NCI-H2171 (cell line): ENCODE measurements at places on chromosomes 5 and 9.
A peak's percentile ranks its signal among the peaks of the same experiment; 100 is the strongest.

- no peak for DNase-seq
Observed at GRCh38 chr9:131656356-131657036, 83.4 kb downstream of the RAPGEF1 start.

DNA sequence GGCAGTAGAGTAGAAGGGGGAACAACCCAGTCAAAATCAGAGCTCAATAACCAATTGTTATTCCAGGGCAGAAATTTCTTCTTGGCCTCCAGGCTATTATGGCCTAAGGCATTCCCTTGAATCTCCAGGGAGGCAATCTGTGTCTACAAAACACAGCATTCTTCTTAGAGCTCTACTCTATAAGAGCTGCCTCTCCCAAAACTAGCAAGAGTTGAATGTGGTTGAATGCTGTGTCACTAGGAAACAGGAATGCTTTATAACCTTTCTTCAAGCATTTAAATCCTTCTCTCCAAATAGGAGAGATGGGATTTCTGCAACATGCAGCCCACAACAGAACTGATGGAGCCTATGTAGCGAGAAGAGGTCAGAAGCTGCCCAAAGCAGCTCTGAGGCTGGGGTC lies 97.1 kb upstream of the APC start:
- DNase-seq = no peak

GRCh38 chr5:36397901-36398536 lies 96.3 kb upstream of the RANBP3L start:
- DNase-seq = no peak

DNA sequence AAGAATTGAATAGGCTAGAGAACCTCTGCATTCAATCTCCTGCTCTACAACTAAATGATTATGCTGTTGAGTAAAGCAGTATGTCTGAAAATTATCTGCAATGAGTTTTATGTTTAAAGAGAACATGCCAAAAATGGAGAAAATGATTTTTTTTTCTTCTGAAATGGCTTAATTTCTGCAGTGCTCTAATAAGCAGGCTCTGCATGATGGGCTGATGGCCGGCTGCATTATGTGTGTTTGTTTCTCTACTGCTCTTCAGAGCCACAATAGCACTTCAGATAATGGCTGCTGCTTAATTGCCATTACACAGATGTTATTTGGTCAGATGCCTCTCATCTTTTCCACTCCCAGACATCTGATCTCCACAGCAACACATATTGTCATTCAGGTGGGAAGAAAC lies 286.4 kb upstream of the DMAC1 start:
- DNase-seq = peak; percentile 6

DNA sequence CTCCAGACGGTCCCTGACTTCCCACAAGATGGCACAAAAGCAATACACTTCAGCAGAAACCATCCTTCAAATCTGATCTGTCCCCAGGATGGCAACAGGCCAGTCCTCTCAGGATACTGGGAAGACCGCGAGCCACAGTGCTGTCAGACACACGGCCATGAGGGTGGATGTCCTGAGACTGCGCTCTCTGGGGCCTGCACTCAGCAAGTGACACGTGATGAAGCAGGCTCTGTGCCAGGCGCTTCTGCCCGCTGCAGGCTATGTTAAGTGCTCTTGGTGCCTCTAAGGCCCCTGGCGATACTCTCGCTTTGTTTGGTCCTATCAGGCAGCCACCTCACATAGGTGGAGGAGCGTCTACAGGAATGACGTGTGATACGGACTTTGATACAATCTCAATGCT lies 7.1 kb downstream of the BRD9 start:
- no peak for DNase-seq

DNA sequence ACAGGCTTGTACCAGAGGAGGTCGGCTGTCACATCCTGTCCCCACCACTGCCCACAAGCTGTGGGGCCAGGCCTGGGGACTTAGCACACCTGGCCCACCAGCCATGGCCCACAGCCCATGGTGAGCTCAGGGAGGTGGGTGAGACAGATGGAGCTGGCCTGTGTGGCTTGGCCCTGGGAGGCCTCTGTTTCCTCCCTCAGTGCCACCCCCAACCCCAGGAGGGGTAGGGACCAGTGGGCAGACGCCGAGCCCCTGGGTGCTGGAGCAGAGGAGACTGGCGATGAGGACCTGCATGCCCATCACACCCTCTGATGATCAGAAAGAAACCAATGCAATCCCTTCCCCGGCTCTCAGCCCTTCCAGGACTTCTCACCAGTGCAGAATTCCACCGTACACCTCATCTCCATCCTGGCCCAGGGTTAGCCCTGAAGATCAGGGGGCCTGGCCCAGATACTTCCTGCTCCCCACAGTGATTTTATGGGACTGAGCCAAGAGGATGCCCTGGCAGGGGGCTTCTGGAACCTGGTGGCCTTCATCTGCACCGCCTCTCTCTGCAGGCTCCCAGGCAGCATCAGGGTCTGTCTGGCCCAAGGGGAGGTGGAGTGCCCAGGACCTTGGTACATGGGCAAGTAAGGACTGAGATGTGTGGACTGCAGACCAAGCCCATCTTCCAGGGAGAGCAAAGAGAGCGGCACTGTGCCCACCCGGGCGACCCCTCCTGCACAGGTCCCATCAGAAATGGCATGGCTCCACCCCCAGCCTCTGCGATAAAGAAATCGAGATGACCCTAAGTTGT lies 16.9 kb upstream of the NKD2 start:
- DNase-seq = no peak

DNA sequence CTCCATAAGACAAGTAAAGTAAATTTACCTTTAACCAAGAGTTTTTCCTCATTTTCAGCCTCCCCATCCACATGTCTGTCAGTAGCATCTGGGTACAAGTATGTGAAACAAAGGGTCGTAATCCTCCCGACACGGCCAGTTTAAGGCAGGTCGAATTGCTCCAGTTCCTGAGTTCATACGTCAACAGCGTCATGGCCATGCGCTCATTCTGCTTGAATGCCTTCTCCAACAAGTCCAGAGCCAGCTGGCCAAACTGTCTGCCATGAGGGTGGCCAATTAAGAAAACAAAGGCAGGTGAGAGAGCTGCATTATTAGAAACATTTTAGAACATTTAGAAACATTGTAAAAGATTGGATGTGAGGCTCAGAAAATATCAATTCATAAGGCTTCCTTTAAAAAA lies 87.5 kb downstream of the TRPM6 start:
- no peak for DNase-seq

GRCh38 chr5:87347841-87348240 lies 64.9 kb downstream of the CCNH start:
- DNase-seq = no peak

DNA sequence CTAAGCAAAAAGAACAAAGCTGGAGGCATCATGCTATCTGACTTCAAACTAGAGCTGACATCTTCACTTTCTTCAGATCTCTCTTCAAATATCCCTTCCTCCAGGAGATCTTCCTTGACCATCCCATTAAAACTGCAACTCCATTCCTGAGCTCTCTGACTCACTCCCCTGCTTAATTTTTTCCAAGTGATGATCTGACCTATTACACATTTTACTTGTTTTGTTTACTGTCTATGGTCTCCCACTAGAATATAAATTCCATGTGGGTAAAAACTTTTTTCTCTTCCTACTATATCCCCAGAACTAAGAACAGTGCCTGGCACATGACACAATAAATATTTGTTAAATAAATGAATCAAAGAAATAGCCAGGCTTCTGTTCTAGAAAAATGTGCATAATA lies 87.5 kb downstream of the SLIT3 start:
- DNase-seq = no peak

- DNase-seq = no peak
Observed at GRCh38 chr5:37975531-37975930, 135.7 kb upstream of the GDNF start.

GRCh38 chr5:89595056-89595455 lies 712.1 kb upstream of the MEF2C start:
- no peak for DNase-seq

DNA sequence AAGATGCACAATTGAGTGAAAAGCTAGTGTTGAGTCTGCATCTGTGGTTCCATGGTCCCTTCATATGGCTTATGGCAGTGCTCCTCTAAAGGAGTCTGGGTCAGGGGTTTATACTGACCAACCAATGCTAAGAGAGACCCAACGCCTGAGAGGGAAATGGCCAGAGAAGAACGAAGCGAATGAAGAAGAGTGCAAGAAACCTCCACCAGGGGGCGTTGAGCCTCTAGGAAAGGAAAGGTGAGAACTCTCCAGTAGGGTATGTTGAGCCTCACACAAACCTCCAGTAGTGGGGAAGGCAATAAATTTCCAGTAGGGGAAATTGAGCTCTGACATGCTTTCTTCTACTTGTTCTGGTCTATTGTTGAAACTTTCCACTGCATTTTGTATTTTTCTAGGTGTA lies 470.6 kb downstream of the PRDM9 start:
- no peak for DNase-seq

- no peak for DNase-seq
Observed at GRCh38 chr9:81128701-81129100, 560.6 kb downstream of the TLE1 start.

DNA sequence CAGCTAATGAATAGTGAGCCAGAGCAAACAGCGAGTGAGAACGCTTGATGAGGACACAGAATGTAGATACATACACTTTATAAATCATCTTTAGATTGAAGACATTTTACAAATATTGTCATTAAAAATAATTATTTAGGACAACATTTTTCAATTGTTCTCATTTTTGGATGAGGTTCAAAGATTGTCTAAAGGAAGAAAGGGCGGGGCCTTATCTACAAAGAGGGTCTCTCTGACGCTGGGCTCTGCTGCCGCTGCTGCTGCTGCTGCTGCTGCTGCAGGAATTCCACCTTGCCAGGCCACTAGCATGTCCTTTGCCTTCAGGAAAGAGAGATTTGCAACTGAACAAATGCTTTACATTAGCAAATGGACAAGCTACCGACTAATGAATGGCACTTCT lies 220.7 kb upstream of the TMEM161B start:
- DNase-seq = no peak

- DNase-seq = no peak
Observed at GRCh38 chr5:65808251-65808741, 86.3 kb downstream of the NLN start.

DNA sequence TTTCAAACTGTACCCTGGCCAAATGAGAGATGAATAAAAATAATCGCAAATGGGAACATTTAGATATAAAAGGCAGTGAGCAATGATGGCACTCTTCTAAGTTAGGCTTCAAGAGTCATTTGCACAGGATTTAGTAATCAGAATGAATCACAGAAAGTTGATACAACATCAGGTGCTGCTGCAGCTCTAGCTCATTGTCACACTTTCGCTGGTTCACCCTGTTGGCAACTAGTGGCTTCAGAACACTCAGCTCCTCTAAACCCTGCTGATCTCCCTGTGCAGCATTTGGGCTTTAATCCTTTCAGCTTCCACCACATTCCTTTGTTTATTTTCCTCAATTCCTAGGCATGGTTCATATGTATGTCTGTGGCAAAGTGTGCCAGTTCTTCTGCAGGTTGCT lies 2071.2 kb upstream of the CDH6 start:
- DNase-seq = no peak

DNA sequence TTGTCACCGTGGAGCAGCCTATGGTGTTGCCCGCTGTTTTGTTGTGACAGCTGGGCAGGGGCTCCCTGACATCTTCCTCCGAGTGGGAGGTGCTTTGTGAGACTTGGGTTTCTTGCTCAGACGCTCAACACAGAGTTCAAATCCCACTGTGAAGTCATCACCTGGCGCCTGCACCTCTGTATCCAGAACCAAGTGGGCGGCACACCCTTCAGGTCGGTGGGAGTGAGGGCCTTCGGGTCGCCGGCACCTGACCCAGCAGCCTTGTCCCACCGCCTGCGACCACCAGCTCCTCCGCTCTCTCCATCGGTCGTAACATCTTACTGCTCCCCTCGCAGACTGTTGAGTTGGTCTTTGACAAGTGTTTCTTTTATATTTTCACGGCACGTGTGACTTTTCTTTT lies 37.6 kb upstream of the EXOC3 start:
- no peak for DNase-seq

GRCh38 chr5:88826646-88827585 lies 56.1 kb downstream of the MEF2C start:
- DNase-seq = no peak

GRCh38 chr5:112737070-112737462 lies 619 bp upstream of the APC start:
- DNase-seq = no peak

DNA sequence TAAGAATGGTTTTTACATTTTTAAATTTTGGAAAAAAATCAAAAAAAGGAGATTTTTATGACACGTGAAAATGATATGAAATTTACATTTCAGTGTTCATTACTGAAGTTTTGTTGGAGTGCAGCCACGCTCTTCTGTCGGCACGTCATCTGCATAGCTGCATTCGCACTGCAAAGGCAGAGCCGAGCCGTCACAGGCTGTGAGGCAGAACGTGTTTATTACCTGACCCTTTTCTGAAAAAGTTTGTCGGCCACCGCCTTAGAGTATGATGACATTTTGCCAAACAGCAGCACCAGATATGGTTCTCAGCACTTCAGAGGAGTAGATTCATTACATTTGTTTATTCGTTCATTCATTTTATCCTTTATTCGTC lies 24.1 kb downstream of the HRH2 start:
- DNase-seq = no peak

GRCh38 chr9:26725573-26725972 lies 167.0 kb downstream of the CAAP1 start:
- no peak for DNase-seq

DNA sequence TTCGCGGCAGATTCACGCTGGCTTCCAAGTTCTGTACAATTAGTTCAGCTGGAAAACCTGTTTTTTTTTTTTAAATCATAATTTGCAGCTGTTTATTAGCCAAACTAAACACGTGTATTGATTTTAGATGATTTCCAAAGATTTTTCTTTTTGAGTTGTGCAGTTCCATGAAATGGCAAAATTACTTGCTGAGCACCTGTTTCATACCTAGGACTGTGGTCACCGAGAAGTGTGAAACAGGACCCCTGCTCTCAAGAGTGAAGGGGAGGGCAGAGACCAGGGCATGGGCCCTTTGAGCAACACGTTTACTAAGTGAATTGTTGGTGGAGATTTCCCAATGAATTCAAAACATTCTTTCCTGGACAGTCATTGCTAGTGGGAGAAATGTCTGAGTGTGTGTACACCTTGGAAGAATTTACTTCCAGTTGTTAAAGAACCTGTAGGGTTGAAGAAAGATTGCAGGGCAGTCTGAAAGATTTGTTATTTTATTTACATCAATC lies 688 bp downstream of the SNX24 start:
- no peak for DNase-seq

DNA sequence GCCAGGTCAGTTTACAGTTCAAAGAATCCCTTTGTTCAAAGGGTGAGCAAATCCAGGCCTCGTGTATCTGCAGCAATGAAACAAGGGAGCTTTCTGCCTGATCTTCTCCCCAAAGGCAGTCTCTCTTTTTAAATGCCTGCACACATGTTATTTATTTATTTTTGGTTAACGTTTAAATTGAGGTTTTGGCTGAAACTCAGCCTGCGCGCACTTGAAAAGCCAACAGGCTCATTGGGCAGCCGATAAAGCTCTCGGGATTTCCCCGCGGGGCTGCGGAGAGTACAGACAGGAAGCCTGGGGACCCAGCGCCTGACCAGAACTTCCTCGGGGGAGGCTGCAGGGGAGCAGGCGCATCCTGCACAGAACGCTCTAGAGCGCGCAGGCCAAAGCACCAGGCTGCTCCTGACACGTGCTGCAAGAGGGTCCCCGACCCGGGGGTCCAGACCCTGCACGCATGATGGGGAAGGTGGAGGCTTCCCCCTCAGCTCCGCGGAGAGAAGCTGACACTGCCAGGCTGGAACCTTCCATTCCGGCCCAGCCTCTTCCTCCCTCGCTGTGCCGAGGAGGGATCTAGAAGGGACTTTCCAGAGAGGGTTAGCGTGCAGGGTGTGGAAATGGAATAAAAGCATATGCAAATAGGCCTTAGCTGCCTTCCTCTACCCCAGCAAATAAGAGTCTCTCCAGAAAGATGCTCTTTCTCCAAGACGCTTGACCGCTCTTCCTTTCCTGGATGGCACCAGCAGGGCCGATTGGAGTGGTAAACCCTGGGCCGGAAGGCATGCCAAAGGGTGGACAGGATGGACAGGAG lies 46.1 kb downstream of the PTTG1 start:
- DNase-seq = no peak
